ENCODE measurements at places on chromosomes 13 and 19.

- DNase-seq: peak; percentile 83
These were observed 12.3 kb upstream of the CADM4 start for GRCh38 chr19:43651758-43652545.

GRCh38 chr13:27001705-27002104, 169.9 kb downstream of the USP12 start:
- no peak for DNase-seq

DNA sequence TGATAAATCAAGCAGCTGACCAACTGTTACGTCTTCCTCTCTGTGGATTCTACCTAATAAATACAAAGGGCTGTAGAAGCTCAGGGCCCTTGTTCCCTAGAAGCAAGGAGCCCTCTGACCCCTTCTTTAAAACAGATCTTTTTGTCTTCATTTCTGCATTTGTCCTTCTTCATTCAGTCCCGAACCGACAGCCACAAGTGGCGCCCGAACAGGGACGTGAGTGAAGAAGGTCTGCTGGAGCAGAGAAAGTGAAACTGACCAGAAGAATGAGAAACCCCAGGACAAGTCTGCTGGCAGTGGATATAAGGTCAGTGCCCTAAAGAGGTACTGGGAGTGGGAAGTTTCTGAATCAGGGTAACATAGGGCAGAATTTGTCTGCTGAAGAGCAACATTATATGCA, 13.1 kb downstream of the ZNF773 start:
- DNase-seq: peak; percentile 19

DNA sequence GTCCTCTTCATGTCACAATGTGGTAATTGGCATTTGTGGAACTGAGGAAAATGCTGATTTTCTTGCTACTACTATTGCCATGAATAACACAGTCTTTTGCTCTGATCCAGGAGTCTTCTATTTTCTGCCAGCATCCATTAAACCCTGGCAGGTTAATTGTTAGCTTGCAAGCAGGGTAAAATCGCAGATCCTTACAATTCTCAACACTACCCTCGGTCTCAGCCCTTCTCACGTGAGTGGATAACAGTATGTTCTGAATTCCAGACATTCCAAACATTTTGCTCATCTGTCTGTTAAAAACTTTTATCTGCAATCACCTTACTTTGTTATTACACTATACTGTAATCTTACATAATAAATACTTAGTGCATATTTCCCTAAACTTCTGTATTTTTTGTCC, 251.3 kb upstream of the ATXN8OS start:
- no peak for DNase-seq

- DNase-seq: no peak
These were observed 24.3 kb downstream of the KCTD12 start for GRCh38 chr13:76861859-76862258.

DNA sequence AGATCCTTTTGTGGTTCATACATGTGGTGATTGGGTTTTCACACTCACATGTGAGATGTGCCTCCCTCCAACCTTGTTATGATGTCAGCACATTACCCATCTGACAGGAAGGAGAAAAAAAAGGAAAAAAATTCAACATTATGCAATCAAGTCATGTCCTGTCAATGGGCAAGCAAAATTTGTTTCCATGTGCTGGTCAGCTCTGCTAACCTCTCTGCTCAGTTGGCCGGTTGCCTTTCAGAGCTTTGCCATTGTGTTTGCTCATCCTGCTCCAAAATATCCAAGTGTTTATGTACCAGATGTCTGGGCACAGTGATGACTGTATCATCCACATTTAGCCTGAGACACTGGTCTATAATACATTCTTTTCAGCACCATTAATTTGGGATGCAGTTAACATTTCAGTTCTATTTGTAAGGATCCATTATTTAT, 27.0 kb upstream of the METTL21C start:
- peak; percentile 53 for DNase-seq

DNA sequence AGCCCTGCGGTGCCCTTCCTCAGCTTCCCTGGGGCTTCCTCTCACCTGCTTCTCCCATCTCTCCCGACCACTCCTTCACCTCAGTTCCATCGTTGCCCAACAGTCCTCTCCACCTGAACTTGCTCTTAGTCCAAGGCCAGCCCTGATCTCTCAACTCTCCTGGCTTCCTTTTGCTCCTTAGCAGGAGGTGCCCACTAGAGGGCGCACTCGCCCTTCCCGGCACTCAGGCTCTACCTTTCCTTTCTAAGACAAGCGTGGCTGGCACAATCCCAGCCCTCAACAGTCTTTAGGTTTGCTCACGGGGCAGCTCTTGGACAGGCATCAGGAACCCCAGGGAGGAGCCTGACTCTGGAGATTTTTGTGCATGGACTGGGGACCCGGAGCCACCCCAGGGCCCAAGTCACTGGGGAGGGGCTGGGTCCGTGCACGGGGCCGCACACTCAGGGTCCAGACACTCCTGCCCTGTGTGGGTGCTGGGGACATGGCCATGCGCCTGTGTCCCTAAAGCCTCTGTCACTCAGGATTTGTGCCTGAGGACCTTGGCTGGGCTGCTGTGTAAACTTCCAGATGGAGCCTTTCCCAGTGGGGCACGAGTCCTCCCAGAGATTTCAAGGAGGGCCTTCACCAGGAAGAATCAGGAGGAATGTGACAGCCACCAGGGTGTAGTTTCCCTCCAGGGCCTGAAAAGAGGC, 12.1 kb upstream of the CEACAM8 start:
- no peak for DNase-seq

GRCh38 chr13:46340631-46341111, 46.4 kb downstream of the RUBCNL start:
- no peak for DNase-seq

DNA sequence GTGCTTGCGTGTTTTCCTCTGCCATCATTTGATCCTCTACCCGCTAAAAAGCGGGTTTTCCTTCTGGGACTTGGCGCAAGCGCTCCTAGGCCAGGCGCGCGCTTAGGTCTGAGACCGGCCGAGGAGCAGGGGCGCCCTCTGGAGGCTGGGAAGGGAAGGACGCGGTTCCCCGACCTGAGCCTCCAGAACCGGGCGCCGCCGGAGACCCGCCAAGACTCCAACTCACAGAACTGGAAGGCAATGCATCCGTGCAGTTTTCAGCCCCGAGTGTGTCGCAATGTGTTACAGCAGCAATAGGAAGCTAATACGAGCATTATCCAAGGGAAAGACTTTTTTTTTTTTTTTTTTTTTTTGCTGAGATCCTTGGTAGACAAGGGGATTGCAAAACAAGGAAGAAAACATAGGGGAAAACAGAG, 190.9 kb downstream of the COL4A1 start:
- DNase-seq: peak; percentile 24

DNA sequence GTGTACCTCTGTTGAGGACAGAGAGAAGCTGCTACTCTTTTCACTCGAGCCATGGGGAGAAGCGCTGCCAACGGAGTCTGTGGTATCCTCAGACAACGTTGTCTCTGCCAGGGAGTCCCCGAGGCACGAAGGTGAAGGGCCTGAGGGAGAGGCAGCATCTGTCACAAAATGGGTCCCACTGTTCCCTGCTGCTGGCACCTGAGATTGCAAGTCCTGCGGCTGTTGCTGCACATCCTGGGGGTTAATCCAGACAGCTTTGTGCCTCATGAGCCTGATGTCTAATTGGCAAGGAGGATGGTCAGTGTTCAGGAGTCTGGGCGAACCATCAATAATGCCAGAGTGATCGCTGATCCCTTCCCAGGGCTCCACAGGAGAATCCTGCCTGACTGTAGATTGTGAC, 15.0 kb downstream of the RUBCNL start:
- DNase-seq: no peak

DNA sequence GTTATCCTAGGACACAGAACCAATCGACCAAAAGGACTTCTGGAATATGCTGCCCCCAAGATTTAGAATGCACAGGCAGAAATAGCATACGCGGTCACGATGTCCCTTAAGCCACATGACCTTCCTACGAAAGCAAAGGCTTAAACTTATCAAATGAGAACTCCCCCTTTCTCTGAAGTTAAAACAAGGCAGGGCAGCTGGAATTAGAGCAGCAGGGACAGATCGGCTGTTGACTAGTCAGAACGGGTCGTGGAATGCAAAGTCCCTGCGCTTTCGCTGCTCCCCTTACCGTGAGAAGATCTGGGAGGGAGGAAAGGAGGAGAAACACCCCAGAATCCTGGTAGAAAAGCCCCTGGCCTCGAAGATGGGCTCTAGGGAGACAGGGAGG, 799 bp upstream of the USPL1 start:
- peak; percentile 88 for DNase-seq

DNA sequence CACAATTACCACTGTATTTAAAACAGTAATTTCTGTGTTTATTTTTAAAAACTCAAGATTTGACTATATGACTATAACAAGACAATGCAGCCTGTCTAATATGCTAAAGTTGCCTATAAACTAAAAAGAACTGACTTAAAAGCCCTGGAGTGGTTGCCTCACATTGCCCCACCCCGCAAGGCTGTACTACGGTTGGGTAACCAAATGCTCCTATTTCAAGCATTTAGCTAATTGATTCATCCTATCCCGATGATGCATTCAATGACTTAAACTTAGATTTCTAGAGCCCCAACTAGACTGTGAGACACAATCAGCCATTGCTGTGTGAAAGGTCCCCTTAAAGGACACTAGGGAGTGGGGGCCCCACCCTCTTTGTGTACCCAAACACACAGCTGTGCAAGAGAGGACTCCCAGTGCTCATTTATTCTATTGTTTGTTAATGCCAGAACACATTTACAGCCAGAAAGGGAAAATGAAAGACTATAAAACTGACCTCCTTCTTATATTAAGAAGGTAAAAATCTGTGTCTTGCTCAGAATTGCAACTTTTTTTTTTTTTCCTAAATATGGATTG, 66.9 kb downstream of the MIPEP start:
- no peak for DNase-seq

- no peak for DNase-seq
These were observed 20.2 kb downstream of the EPSTI1 start for GRCh38 chr13:42971691-42972347.

- DNase-seq: no peak
These were observed 8.9 kb upstream of the OR1I1 start for GRCh38 chr19:15072930-15073647.

DNA sequence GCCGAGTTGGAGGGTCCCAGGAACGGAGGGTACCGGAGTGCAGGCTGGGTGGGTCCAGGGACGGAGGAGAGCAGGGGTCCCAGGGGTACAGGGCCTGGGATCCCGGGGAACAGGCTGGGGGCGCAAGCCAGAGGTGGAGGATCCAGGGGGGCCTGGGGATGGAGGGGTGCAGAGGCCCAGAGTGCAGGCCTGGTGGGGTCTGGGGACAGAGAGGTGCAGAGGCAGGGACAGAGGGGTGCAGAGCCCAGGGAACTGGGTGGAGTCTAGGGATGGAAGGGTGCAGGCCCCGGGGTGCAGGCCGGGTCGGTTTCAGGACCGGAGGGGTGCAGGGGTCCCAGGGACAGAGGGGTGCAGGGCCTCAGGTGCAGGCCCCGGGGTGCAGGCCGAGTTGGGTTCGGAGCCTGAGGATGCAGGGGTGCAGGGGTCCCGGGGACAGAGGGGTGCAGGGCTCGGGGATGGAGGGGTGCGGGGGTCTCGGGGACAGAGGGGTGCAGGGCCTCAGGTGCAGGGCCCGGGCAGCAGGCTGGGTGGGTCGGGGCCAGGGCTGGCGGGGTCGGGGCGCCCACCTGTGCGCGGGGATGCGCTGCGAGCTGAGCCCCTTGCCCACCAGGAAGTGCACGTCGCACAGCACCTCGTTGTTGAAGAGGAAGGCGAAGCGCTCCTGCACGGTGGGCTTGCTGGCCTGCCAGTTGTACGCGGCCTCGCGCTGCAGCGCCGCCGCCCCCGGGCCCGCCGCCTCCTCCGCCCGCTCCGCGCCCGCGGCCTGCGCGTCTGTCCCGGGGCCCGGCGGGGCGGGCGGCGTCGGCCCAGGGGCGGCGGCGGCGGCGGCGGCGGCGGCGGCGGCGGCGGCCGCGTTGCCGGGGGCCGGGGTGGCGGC, 545 bp downstream of the BTBD2 start:
- no peak for DNase-seq

- DNase-seq: peak; percentile 11
These were observed 1.9 kb downstream of the MAN2B1 start for GRCh38 chr19:12664406-12665280.

- DNase-seq: no peak
These were observed 186.1 kb downstream of the GPC6 start for GRCh38 chr13:93412676-93413075.

- no peak for DNase-seq
These were observed 12.9 kb downstream of the OR7C2 start for GRCh38 chr19:14954071-14954655.

DNA sequence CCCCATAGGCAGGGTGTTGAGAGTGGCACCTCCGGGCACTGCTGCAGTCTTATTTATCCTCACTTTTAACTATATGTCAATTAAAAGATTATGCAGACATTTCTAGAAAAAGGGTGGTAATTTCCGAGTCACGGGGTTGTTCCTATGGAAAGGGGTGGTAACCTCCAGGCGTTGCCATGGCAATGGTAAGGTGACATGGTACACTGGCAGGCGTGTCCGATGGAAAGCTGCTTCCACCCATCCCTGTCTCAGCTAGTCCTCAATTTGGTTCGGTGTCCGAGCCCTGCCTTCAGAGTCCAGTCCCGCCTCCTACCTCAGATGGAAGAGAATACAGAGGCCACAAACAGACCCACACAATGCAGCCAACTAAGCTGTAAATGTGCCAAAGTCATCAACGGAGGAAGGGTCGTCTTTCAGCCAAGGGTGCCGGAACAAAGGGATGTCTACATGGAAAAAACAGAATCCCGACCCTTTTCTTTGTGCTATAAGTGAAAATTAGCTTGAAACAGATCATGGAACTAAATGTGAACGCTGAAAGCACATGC, 72.6 kb upstream of the C13orf46 start:
- no peak for DNase-seq

DNA sequence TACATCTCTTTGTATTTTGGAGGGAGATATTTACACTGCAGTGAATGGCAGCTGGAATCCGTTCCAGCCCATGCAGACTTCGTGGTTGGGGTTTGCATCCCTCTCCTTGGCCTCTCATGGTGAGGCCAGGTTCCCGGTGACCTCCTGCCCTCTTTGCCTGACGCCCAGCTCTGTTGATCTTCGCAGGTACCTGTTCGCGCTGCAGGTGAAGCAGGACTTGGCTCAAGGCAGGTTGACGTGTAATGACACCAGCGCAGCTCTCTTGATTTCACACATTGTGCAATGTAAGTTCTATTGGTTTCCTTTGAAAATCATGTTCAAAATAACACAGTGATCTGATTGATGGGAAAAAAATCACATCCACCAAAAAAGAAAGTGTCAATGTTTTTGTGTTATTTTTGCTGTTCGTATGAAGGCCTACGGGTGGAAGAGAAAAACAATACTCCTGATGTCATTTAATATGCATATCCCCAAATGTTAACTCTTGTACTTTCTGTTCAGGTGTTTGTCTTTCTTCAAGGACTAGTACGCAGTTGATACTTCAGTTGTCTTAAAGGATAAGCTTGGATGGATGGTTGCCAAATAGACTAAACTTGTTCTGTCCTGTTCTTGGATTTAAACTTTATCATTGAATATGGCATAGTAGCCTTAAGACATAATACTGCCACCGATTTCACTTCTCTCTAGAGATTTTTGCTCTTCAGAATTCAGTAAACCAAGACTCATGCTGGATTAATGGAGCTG, 199.1 kb downstream of the STK24 start:
- no peak for DNase-seq

GRCh38 chr13:37886879-37887278, 17.3 kb upstream of the TRPC4 start:
- no peak for DNase-seq

Data from MV-4-11 (cell line).